ENCODE measurements at places on chromosomes 3 and 15.
A peak's percentile ranks its signal among the peaks of the same experiment; 100 is the strongest.

DNA sequence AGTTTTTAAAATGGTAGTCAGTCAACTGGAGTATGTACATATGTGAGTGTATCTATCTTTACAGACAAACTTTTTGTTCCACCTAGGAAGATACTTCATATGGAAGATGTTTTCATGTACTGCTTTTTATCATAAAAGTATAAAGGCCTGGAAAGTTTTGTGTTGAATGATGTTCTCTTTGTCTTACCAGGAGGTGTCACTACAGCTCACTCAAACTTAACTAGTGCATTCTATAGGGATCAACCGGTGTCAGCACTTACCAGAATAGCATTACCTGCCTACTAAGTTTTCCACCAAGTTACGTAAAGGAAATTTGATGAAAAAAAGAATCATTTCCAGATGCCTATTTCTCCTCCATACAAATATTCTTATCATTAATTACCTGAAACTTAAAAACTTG is 522.6 kb upstream of the SEMA6D start:
- DNase-seq = no peak

DNA sequence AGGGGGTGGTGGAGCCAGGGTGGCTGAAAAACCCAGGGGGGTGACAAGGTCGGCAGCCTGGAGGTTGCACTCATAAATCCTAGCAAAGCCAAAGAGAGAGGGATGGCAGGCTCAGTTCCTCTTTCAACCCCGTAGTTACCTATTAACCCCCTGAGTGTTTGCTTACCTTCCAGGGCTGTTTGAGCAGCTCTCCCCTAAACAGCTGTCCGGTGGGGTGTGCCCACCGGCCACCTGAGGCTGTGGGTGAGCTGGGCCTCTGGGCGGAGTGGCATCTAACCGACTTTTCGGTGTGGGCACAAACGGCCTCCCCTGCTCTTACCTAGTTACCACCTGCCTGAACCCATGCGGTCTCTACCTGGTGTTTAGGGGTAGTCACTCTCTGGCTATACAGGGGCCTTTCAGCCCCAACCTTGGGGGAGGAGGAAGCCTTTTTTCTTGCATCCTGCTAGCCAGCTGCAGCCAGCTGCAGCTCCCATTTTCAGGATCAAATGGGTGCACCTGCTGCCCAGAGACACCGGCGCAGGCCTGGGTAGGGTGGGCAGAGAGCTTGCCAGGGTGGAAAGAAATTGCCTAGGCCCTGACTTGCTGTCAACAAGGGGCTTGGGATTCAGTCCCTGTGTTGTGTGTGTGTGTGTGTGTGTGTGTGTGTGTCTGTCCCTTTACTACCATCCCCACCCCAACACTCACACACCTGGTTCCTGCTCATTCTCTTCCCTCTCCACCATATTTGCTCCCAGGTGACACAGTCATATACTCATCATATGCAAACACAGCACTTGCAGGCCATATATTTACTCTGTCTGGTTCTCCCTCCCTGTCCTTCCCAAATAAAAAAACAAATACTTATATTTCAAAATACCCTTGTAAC is 3.7 kb downstream of the DLL4 start:
- no peak for DNase-seq

DNA sequence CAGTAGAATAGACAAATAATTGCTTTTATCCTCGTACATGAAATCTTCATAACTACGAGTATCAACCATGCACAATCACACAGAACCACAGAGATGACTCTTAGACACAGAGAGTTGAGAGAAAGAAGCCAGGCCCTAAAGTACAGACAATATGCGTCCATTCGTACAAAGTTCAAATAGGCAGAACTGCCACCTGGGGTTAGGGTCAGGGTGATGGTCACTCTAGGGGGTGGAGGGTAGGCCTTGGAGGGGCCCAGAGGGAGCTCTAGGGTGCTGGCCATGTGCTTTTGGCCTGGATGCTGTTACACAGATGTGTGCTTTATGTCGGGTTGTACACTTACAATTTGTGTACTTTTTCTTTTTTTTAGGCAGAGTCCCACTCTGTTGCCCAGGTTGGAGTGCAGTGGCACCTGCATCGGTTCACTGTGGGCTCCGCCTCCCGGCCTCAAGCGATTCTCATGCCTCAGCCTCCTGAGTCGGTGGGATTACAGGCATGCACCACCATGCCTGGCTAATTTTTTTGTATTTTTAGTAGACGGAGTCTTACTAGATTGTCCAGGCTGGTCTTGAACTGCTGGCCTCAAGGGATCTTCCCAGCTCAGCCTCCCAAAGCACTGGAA is 65.9 kb upstream of the KLF13 start:
- DNase-seq = no peak

GRCh38 chr3:146881966-146882760 is 277.0 kb upstream of the PLSCR5 start:
- no peak for DNase-seq

- no peak for DNase-seq
Measured at GRCh38 chr3:143608966-143609365, 239.3 kb downstream of the SLC9A9 start.

DNA sequence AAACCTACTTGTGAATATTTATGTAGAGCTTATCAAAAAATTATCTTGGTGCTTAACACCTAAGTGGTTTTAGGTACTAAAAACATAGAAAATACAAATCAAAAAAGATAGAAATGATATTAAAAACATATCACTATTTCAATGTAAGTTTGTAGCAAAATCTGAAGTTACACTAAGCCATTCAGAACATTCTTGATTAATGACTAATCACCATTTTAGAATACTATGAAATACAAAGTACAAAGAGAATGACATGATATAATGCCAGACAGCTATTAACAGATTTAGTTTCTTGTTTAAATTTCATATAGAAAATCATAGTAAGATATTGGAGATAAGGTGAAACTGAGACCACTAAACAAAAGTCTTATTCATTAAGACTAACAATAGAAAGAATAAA is 169.7 kb upstream of the AGTR1 start:
- no peak for DNase-seq

DNA sequence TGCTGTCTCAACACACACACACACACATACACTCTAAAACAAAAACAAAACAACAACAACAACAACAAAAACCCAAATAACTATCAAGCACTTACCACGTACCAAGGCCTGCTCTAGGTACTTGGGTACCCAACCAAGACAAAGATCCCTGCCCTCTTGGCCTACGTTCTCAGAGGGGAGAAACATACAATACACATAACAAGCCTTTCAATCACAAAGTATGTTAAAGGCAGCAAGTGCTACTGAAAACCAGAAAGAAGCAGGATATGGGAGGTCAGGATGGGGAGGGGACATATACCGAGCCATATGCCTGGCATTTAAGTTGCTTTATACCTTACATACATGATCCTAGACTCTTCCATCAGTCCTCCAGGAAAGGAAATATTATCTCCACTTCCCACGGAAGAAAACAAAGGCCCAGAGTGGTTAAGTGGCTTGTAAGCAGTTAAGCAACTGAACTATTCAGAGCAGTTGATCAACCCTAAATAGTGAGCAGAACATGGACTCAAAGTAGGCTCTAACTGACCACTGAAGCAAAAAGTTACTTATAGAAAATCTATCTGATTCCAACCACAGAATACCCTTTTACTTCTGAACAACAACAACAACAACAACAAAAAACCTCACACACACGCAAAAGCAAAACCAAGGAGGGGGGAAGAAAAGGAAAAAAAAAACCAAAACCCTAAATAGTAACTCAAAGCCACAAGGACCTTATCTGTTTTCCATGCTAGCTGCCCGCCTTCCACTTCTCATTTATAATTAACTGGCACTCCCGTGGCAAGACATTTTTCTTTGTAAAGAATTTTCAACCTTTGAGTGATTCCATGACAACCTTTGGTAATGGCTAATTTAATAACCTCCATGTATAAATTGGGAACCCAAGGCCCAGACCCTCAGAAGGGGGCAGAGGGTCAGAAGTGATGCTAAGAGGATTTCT is 21.0 kb downstream of the PRICKLE2 start:
- DNase-seq = no peak

GRCh38 chr15:74420193-74420905 is 13.4 kb downstream of the SEMA7A start:
- DNase-seq = no peak

GRCh38 chr3:46996689-46997452 is 17.4 kb downstream of the NBEAL2 start:
- no peak for DNase-seq

DNA sequence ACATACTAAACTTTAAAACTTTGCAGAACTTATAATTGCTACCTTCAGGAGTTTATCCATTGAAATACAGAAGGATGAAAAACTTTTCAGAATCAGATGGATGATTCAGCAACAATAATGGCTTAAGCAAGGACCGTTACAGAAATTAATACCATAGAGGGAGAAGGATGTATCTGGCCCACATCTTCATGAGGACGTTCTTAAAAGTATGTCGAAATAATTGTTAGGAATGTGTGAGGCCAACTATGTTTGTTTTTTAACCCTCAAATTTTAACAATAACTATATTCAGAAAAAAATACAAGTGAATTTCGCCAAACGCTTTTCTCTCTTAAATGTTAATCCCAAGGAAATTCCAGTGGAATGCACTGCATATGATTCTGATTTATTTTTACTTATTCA is 105.2 kb upstream of the EPHA3 start:
- DNase-seq = no peak

GRCh38 chr3:178967177-178967532 is 104.5 kb downstream of the ZMAT3 start:
- no peak for DNase-seq

DNA sequence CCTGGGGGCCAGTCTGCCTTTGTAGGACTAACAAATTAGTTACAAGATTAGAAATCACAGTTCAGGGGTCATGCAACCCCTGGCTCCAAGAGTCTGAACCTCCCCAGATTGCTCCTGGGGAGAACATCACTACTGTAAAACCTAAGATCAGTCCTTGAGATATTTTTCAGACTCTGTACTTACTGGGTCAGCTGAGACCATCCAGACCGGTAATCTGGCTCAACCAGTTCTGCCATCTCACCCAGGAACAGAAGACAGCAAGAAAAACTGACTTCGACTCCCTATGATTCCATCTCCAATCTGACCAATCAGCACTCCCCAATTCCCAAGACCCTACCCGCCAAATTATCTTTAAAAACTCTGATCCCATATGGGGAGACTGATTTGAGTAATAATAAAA is 47.5 kb downstream of the NMD3 start:
- DNase-seq = no peak

- DNase-seq = no peak
Measured at GRCh38 chr15:81298611-81299010, 25.3 kb downstream of the STARD5 start.

GRCh38 chr3:192409838-192410683 is 317.3 kb downstream of the FGF12 start:
- no peak for DNase-seq

GRCh38 chr15:65791335-65792137 is 557 bp downstream of the DENND4A start:
- peak; percentile 33 for DNase-seq

GRCh38 chr3:9347887-9348286 is 15.0 kb upstream of the THUMPD3 start:
- no peak for DNase-seq
